ENCODE measurements at places on chromosomes 6 and 20.

DNA sequence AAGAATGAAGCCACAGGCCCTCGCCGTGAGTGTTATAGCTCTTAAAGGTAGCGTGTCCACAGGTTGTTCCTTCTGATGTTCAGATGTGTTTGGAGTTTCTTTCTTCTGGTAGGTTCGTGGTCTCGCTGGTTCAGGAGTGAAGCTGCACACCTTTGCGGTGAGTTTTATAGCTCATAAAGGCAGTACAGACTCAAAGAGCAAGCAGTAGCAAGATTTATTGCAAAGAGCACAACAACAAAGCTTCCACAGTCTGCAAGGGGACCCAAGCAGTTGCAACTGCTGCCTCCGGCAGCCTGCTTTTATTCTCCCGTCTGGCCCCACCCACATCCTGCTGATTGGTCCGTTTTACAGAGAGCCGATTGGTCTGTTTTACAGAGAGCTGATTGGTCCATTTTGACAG, 5.2 kb downstream of the HIVEP1 start:
- H3K27me3 ChIP-seq = no peaks in the 10 kb centered on the region
- peaks cover 8% of the 10 kb centered on the region for H3K36me3 ChIP-seq
- H3K4me3 ChIP-seq = no peak overlapping the region
- H3K4me1 ChIP-seq = no peaks in the 10 kb centered on the region

GRCh38 chr6:37566111-37566949, 66.6 kb upstream of the CCDC167 start:
- H3K4me3 ChIP-seq = peak overlapping the region; percentile 33
- H3K27me3 ChIP-seq = peaks cover 25% of the 10 kb centered on the region
- H3K27ac ChIP-seq = no peak overlapping the region
- no peaks in the 10 kb centered on the region for H3K4me1 ChIP-seq

- no peaks in the 10 kb centered on the region for H3K27me3 ChIP-seq
- no peak overlapping the region for H3K27ac ChIP-seq
- H3K4me3 ChIP-seq = no peak overlapping the region
- H3K36me3 ChIP-seq = no peaks in the 10 kb centered on the region
- DNase-seq = no peak
- H3K4me1 ChIP-seq = no peaks in the 10 kb centered on the region
Observed at GRCh38 chr6:102126488-102126887, 733.0 kb downstream of the GRIK2 start.

GRCh38 chr6:16228709-16229665, 9.4 kb upstream of the GMPR start:
- H3K27ac ChIP-seq = no peak overlapping the region
- DNase-seq = no peak
- no peaks in the 10 kb centered on the region for H3K27me3 ChIP-seq
- no peaks in the 10 kb centered on the region for H3K36me3 ChIP-seq
- peaks cover 2% of the 10 kb centered on the region for H3K4me1 ChIP-seq
- peak overlapping the region; percentile 23 for H3K4me3 ChIP-seq

DNA sequence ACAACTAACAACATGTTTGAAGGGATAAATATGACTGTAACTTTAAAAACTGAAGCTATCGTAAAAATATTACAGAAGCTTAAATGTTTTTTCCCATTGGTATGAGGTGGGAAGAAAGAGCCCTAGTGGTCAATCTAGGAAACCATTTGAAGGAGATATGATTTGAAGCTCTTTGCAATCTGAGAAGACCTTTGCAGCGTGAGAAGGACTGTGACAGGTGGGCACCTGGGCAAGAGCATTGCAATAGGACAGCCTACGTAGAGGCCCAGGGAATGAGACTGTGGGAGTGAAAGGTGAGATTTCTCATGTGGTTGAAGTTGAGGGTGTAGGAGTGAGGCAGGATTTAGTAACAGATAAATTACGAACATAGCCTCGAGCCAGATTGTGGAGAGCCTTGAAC, 108.0 kb upstream of the PDE7B start:
- H3K27ac ChIP-seq = no peak overlapping the region
- no peak overlapping the region for H3K4me3 ChIP-seq
- H3K36me3 ChIP-seq = no peaks in the 10 kb centered on the region
- peaks cover 5% of the 10 kb centered on the region for H3K4me1 ChIP-seq
- H3K27me3 ChIP-seq = no peaks in the 10 kb centered on the region
